ENCODE measurements at places on chromosomes 1 and 21.

GRCh38 chr1:66576645-66577044 is 42.7 kb downstream of the SGIP1 start:
- no peak for DNase-seq

GRCh38 chr1:58293388-58293787 is 253.1 kb downstream of the OMA1 start:
- no peak for DNase-seq

DNA sequence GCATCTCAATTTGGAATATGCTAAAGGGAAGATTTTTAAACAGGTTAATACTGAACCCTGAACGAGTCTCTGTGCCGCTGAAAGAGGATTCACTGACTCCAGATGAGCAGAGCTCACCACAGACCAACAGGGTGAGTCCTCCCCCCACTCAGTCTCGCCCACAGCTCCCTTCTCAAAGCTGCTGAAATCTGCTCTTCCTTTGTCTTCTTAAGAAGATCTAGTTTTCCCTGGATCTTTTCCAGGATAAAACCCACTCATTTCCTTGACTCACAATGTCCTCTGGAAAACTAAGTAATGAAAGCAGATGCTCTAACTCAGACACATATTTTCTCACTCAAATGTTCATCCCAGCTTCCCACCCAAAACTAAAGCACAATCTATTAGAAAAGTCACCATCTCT is 447.0 kb upstream of the PKN2 start:
- DNase-seq = no peak

GRCh38 chr1:43600033-43601020 is 49.6 kb upstream of the KDM4A start:
- no peak for DNase-seq

DNA sequence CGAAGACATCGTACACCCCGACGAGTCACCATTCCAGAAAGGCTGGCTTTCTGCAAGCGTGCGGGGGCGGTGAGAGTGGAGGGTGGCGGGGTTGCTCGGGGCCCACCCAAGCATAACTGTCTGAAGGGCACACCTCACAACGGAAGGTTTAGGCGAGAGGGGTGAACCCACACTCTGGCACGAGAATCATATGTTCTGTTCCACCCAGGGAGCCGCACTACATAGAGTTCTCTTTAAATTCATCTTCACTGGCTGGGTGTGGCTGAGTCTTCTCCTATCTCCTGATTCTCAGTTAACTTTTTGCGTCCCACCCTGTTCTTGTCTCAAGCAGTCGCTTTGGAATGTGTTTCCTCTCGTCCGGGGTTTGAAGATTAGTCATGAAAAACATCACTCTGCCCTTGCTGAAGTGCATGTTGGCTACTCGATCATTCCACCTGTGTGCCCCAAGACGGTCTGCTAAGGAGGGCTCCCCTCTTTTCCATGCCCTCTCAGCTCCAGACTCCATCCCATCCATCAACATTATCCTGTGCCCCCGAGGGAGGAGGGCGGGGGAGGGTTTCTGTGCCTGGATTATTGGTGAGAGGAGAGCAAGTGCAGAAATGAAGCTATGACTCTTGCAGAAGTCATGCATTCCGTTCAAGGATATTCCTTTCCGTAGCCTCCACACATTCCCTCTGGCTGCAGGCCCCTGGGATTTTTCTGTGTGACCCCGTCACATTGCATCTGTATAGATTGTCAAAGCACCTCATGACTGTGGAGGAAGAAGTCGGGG is 53.5 kb upstream of the CD34 start:
- no peak for DNase-seq

DNA sequence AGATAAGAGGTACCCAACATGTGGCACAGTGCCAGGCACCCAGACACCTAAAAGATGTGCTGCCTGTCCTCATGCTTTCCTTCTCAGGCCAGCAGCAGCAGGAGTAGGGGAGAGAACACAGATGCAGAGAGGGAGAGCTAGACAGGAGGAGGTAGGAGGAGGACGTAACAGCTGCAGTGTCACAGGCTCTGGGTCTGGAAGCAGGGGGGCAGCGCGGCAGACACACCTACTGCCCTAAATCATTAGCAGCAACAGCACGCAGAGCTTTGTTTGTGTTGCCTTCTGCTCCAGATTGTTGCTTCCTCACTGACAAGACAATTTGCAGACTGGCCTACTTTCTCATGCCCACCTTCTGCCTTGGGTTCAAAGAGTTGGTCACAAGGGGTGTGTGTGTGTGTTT is 196.7 kb upstream of the DAB1 start:
- DNase-seq = no peak

DNA sequence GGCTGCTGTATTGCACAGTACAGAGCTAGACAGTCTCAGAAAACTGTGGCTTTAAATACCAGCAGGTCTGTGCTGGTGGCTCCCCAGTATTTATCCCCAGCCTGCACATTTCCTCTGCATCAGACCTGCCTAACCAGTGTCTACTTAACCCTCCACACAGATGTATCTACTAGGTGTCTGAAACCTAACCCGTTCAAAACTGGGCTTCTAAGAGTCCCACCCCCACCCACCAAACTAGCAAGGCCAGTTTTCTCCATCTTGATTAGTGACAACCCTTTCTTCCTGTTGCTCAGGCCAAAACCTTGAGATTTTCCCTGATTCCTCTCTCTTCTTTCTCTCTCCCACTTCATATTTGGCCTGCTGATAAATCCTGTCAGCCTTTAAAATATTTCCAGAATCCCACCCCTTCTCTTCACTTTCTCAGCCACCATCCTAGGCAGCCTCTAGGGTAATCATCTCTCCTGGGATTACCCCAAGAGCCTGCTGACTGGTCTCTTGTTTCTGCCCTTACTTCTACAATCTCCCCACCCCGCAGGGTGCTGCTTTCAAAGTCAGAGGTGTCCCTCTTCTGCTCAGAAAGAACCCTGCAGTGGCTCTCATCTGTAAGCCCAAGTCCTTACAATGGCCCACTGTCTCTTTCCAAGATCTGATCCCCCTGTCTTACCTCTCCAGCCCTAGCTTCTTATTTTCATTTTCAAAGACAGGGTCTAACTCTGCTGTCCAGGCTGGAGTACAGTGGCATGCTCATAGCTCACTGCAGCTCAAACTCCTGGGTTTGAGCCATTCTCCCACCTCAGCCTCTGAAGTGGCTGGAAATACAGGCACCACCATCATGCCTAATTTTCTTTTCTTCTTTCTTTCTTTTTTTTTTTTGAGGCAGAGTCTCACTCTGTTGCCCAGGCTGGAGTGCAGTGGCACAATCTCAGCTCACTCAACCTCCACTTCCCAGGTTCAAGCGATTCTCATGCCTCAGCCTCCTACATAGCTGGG is 45.2 kb downstream of the H3-3A start:
- no peak for DNase-seq

DNA sequence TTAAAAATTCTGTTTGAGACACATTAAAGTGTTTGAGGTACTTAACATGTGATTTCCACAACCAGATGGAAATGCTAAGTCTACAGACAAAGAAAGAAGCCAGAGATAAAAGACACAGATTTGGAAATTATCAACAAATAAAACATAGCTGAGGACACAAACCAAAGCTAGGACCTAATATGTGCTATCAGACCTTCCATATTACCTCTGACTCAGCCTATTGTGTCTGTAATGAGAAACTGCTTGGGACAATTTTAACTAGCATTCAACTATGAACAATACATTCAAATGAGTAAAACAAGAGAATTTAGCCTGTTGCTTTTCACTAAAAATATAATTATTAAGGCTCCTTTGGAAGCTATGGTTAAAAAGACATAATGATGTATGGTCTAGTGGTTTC is 54.6 kb downstream of the WNT2B start:
- no peak for DNase-seq

DNA sequence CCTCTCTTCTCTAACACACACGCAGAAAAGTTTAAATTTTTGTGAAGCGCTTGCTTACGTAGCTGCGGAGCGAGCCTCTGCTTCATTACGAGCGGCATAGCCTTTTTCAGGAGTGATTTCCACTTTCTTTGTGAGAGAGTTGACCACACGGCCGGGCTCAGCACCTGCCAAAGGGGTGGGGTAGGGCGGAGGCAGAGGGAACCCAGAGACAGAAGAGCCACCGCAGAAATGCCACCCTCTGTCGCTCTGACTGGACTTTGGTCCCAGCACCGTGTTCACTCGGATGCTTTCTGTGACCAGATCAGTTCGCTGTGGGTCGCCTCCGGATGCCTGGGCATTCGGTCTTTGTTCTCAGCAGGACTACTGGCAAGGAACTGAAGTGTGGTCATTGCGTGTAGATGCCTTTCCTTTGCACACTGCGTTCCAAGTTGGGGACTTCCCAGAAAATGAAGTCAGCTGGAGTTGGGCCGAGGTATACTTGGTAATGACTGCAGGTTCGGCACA is 883 bp downstream of the CHODL start:
- peak; percentile 5 for DNase-seq

DNA sequence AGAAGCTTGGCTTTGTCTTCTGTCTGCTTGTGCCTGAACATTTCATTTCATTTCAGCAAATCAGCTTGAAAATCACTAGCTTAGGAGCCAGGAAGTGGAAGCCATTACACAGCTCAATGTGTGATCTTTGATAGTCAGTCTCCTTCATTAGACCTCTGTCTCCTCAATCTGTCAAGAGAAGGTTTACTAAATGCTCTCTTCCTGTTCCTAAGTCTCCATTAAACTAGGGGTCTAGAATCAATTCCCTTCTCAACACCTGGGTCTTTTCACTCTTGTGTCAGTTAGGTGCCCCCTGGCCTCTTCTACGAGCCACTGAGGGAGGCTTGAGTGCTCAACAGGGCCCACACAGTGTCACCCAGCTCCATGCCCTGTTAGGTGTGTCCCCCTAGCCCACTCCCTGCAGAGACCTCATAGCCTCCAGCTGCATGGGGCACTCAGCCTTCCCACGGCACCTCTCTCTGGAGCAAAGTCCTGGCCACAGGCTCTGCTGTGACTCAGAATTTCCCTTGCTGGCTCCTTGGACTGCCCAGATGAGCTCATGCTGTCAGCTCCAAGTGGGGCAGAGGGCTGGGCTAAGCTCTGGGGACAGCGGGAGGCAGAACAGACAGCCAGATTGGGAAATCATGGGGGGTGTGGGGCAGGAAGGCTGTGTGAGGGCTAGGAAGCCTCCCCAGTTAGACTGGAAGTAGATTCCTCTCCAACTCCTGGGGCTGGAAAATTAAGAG is 115.7 kb upstream of the IPO9 start:
- no peak for DNase-seq

GRCh38 chr1:182968836-182969734 is 16.1 kb upstream of the SHCBP1L start:
- no peak for DNase-seq

GRCh38 chr1:34685225-34685624 is 69.6 kb upstream of the GJB5 start:
- no peak for DNase-seq

DNA sequence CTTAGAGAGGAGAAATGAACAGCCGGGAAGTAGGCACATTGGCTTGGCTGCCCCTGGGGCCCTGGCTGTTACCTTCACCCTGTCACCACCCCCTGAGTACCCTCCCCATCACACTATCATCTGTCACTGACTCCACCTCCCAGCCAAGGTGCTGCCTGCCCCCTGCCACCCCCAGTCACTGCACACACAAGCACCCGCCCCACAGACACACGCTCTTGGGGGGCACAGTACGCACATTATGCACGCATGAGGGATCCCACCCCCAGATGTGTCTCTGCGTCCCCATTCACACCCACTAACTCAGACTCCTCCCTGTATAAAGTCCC is 223.3 kb downstream of the PTPRU start:
- DNase-seq = no peak

DNA sequence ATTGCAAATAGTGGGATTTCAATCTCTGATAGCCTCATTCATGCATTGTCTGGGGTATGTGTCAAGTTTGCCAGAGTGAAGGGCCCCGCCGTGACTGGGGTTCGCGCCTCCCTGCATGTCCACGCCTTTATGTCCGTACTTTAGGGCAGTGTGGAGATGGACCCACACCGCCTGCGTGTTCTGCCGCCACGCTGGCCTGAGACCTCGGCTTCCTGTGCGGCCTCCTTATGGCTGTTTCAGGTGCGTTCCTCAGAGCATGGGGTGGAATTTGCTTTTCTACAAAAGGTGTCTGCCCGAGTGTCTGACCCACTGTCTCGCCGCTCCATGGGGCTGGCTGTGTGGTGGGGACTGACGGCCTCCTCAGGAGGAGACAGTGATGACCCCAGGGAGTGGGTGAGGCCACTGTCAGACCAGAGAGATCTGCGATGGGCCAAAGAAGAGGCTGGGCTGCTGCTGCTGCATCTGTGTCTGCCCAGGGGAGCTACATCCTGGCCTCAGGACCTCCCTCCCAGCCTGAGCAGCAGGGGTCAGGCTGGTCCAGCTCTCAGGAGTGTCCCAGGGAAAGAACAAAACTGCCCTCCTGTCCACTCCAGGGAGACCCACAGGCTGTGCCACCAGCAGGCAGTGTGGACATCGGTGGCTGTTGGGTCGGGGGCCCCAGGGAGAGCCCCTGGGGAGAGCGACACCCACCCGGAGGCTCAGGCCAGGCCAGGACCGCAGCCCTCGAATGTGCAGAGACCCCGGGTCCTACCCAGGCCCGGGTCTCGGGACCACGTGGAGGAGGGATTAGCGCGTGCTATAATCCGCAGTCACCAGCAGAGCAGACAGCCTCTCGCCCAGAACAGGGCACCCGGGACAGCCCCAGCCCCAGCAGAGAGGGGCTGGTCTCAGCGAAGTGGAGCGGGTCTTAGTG is 9.8 kb upstream of the SLC19A1 start:
- no peak for DNase-seq

Measured in NCI-H2081 treated with DMSO at 0.1 percent for 48 hours (cell line).